ENCODE measurements at places on chromosomes 16 and 17.
A peak's percentile ranks its signal among the peaks of the same experiment; 100 is the strongest.

DNA sequence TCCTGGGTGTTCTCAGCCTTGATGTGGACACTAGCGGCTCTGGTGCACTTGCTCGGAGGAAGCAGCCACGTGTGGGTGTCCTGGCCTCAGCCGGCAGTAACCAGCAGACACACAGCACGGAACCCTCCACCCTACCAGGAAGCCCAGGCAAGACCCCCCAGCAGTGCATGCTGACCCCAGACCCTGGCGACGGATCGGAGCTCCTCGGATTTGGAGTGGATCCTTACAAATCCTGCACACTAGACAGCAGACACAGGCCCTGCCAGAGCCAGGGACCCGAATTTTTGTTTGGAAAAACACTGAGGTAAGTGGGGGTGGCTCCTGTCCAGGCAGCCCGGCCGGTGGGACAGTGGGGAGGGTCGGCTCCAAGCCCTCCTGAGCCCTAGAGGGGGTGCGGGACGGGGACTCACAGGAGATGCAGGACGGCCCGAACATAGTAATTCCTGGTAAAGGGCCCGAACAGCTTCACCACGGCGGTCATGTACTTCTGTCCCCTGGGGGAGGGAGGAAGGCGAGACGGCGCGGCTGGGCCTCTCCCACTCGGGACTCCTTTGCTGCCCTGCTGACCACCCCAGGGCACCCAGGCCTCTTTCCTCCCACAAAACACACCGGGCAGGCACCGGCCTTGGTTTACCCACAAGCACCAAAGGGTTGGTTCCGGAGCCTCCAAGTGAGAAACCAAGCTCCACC lies 4.4 kb downstream of the CYBA start:
- no peak for DNase-seq

GRCh38 chr17:83101805-83102480 lies 22.5 kb downstream of the METRNL start:
- peak; percentile 57 for DNase-seq

DNA sequence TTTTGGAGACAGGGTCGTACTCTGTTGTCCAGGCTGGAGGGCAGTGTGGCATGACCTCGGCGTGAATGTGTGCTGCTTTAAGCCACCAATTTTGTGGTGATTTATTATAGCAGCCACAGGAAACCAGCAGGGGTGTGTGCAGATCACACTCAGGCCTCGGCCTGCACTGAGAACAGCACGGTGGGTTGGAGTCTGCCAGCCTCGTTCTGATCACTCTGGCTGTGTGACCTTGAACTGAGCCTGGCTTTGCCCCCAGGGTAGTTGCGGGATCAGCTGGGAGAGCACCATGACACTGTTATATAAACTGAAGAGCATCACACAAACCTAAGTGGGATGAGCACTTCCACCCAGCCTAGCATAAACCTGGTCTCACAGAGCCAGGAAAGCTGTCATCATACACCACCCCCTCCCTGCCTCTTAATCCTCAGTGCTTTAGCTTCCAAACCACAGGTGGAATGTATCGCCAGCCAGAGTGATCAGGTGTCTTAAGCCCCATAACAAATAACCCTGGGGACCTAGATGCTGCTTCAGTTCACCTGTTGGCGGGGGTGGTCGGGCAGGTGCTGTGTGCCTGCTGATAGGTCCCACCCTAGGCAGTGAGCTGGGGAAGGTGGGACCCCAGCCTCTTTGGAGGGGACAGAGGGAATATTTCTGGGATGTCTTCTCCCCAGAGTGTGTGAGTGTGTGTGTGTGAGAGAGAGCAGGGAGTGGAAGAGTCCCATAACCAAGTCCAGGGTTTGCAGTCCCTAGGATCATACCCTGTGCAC lies 28.6 kb upstream of the NDRG4 start:
- DNase-seq: peak; percentile 53

DNA sequence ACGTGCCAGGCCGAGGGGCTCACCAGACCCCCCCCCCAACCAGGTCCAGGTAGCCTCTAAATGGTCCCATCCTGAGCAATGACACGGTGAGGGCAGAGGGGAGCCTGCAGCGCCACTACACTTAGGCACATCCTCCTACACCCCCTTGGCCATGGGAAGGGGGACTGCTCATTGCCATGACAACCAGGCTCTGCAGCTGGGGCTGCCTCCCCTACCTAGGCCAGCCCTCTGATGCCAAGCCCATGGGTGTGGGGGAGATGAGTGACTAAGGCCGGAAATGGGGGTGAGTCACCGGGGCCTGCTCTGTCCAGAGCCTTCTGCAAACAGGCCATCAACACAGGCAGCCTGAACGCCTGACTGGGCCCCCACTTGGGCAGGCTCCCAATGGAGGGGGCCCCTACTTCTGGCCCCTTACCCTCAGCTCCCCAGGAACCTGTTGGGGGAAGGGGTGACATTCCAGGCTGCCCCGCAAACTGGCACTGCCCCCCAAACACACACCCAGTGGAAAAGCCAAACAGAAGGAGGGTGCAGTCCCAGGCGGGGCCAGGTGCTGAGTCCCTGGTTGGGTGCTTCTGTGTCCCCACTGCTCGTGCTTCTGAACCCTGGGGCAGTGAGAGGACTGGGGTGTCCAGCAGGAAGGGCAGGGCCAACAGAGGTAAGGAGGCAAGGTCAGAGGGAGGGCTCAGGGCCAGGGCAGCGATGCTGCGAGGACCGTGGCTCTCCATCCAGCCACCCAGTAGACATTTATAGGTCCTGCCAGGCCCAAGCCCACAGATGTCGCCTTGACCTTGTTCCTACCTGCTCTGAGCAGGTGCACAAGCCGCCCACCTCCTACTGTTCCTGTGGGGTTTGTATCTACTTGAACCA lies 8.2 kb downstream of the PLCD3 start:
- peak; percentile 80 for DNase-seq

GRCh38 chr17:62140836-62141235 lies 75.8 kb upstream of the MED13 start:
- DNase-seq: peak; percentile 26

- peak; percentile 63 for DNase-seq
Measured at GRCh38 chr17:75848523-75849278, 4.5 kb upstream of the UNC13D start.

GRCh38 chr17:28472871-28473497 lies 460 bp upstream of the SLC13A2 start:
- DNase-seq: no peak

GRCh38 chr16:85986931-85987749 lies 88.2 kb downstream of the IRF8 start:
- peak; percentile 49 for DNase-seq

GRCh38 chr17:33167736-33168135 lies 125.4 kb downstream of the ASIC2 start:
- DNase-seq: no peak

DNA sequence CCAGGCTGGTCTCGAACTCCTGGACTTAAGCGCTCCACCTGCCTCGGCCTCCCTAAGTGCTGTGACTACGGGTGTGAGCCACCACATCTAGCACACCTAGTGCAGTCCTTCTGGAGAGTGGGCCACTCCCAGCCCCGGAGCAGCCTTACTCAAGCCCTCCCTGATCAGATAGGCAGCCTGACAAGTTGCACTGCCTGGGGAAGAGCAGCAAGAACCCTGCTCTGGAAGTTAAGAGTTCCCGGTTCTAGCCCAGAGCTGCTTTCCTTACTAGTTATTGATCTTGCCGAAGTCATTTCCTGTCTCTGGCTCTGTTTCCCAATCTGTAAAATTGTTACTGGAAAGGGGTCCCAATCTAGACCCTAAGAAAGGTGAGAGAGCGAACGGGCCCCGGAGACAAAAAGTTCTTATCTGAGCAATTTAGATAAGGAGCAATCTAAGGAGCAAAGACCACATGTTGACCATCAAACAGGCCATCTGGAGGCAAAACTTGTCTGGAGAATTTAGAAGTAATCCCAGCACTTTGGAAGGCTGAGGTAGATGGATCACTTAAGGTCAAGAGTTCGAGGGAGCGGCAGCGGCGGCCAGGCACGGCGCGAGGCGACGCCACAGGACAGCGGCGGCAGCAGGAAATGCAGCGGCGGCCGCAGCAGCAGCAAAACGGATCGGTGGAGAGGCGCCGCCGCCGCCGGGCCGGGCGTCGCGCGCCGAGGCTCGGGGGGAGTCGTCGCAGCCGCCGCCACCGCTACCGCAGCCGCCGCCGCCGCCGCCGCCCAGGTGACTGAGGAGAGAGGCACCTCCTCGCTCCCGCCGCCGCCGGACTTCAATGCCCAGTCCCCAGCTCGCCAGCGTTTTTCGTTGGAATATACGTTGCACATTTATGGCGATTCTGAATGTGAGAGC lies 4.3 kb upstream of the NAGLU start:
- no peak for DNase-seq

- DNase-seq: no peak
Measured at GRCh38 chr17:72813481-72813880, 279.0 kb downstream of the SLC39A11 start.

DNA sequence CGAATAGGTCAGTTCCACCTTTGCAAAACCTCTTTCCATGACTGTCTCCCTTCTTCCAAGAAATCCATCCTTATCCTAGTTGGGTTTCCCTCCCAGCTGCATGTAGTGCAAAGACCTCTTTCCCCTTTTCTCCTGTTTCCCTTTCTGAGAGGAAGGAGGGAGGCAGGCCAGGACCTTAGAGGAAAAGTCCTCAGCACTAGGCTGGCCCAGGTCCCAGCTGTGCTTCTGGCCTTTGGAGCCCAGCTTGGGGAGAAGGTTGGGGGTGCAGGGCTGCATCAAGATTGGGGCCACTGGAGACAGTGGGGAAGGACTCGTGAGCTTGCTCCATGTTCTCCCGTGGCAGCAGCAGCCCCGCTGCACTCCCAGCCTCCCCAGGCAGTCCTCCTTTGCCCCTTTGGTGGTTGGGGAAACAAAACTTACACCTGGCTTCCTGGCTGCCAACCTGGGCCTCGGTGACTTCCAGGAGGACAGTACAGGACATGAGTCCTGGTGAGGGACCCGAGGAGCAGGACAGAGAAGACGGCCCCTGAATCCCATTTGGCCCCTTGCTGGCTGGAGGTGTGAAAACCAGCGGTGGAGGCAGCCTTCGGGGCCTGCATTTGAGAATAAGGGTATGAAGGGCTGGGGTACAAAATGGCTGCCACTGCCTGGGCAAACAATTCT lies 481 bp downstream of the HEXIM2 start:
- no peak for DNase-seq

DNA sequence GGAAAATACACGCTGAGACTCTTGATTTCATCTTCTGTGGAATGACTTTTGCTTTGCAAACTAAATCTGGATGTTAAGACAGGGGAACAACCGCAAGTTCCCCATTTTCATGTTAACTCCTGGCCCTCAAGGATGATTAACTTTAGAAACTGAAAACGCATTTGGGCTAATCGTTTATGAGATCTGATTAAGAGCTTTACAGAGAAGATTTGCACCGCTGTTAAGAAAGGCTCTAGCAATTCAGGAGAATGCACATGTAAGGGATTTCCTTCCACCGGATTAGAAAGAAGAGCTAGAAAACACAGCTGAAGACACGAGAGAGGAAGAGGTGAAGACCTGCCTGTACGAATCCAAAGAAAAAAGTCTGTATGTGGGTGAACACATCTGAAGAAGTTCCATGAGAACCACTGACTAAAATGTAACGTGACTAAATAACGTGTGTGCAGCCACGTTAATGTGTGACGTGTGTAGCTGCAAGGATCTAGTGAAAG lies 106.4 kb downstream of the YPEL2 start:
- DNase-seq: no peak

DNA sequence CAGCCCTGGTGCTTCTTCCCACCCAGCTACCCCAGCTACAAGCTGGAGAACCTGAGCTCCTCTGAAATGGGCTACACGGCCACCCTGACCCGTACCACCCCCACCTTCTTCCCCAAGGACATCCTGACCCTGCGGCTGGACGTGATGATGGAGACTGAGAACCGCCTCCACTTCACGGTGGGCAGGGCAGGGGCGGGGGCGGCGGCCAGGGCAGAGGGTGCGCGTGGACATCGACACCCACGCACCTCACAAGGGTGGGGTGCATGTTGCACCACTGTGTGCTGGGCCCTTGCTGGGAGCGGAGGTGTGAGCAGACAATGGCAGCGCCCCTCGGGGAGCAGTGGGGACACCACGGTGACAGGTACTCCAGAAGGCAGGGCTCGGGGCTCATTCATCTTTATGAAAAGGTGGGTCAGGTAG lies 3.6 kb downstream of the GAA start:
- no peak for DNase-seq

DNA sequence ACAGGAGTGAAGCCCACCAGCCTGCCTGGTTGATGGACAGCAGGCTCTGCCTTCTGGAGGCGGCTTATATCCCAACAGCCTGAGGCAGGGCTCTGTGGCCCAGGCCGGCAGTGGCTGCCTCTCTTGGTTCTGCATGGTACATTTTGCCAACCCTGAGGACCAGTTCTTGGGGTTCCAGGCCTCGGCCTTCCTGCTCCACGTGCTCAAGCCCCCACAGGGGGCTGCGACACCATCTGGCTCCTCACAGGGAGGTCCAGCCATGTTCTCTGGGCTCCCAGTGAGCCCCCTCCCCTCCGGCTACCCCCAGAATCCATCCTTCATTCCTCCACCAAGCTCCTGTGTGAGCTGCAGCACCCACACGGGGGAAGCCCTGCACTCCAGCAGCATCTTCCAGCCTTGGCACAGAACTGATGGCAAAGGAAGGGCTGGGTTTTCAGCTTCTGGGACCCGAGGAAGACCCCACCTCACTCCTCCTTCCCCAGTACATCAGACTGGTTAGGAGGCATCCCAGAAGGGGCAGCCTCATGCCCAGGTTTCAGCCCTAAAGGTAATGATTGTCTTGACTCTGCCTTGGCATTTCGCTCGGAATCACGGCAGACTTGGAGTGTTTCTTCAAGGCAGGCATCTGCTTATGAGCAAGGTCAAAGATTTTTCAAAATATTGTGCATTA lies 231.2 kb downstream of the CPPED1 start:
- no peak for DNase-seq

GRCh38 chr17:12035673-12036072 lies 15.0 kb downstream of the MAP2K4 start:
- DNase-seq: no peak

DNA sequence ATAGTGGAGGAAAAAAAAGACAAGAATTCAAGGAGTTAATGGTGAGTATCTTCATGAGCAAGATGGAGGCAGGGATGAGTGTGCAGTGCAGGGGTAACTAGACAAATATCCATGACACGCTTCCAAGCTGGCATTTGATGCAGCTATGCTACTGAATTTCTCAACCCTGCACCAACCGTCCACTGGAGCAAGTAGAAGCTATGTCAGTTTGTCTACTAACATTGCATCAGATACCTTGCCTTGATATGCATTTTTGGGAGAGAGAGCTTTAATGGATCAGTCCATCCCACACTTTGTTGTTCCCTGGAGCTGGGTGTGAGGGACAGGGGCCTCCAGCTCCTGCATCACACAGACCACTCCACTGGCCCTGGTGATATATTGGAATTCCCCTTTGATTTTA lies 16.4 kb downstream of the CCL11 start:
- DNase-seq: no peak

- no peak for DNase-seq
Measured at GRCh38 chr17:27239046-27239445, 54.9 kb upstream of the WSB1 start.

- DNase-seq: no peak
Measured at GRCh38 chr16:53737552-53737951, 33.6 kb downstream of the FTO start.

- DNase-seq: no peak
Measured at GRCh38 chr17:55248077-55248476, 16.7 kb upstream of the HLF start.

GRCh38 chr17:18859256-18859655 lies 1.3 kb downstream of the PRPSAP2 start:
- DNase-seq: no peak

GRCh38 chr16:28165598-28165997 lies 46.2 kb downstream of the XPO6 start:
- no peak for DNase-seq
